ENCODE measurements at places on chromosomes 7 and 10.

DNA sequence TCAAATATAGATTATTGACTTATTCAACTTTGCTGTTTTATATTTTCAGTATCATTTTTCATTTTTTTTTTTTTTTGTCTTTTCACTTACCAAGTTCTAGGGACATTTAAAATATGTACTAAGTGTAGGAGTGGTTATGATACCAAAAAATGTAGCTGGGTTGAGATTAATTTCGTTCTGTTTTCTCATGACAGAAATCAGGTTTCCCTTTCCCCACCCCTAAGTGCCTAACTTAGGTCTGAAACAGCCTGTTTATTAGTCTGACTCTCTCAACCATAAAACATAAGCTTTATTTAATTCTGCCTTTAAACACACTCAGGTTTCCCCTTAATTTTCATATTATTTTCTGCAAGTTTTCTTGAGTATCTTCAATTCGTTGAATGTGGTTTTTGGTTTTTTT lies 22.1 kb downstream of the TMEM106B start:
- ATAC-seq: no peak

GRCh38 chr10:89279421-89279869 lies 22.4 kb upstream of the IFIT2 start:
- no peak for ATAC-seq

- no peak for ATAC-seq
Observed at GRCh38 chr7:8177109-8177933, 84.6 kb downstream of the ICA1 start.

DNA sequence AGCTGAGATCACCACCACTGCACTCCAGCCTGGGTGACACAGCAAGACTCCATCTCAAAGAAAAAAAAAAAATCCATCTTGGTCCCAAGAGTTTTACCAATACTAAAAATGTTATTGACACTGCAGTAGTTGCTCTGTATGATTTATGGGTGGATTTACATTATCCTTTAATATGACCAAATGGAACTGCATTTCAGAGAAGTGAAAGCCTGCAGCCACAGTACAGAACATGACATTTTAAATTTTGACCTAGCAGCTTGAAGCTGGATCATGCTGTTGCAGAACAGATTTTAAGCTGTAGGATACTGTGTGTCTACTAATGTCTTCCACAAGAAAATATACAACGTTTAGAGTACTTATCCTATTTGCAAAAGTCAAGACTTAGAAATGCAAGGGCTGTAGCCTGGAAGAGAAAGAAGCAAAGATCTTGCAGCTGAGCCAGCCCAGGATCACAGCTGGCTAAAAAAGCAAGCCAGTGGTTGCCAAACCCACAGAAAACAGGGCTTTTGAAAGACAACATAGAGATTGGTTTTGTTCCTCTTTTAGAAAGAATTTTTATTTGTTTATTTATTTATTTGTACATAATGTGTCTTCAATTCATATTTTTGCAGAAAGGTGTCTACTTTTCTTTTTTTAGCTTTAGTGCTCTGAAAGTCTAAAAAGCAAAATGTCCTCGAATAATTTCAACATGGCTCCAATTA lies 55.2 kb upstream of the WNT16 start:
- no peak for ATAC-seq

DNA sequence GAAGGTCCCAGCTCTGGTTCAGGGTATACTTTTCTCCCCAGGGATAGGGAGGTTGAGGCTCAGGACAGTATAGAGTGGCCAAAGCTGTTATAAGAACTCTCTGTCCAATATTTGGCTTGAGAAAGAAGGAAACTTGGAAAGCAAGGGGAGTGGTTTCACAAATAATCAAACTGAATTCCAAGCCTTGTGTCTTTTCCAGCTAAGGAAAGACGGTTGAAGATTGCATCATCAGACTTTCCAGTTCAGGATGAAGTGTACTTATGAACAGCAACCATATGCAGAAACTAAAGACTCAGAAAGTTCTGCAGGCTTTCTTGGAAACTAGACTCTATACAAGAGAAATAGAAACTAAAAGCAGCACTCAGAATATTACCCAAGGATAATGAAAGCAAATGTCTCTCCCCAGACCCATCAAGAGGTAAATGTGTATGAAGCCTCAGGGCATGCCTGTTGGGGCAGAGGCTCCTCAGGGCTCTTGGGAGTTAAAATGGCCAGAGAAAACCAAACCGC lies 46.4 kb downstream of the RAMP3 start:
- peak; percentile 80 for ATAC-seq

- no peak for ATAC-seq
Observed at GRCh38 chr10:113230011-113230610, 280.1 kb downstream of the TCF7L2 start.

- no peak for ATAC-seq
Observed at GRCh38 chr7:71886046-71886445, 526.1 kb downstream of the CALN1 start.

DNA sequence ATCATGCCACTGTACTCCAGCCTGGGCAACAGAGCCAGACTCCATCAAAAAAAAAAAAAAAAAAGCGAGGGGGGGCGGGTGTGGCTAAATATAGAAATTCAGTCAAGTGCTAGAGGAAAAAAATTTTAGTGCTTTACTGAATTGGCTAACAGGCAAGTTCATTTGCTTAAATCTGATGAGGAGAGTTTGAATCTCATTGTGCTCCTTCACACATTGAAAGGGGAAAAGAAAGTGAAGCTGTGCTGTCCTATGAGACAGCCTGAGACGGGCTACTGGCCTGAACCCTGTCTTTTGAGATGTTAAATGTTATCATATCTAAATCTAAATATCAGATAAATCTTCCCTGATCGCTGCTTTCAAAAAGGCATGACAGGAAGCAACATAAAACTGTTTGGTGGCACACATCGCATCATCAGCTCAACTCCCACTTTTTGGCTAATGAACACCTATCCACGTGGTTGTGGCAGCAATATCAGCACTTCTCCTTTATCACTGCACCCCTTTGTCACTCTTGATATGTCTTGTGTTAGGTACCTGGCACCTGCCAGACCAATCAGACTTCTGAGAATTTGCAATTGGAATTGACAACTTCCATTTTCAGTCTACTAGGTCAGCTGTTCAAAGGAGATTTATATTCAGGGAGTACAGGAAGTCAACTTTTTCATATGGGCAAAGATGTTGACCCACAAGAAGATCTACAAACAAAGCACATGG lies 14.0 kb upstream of the IFIT1B start:
- ATAC-seq: no peak

DNA sequence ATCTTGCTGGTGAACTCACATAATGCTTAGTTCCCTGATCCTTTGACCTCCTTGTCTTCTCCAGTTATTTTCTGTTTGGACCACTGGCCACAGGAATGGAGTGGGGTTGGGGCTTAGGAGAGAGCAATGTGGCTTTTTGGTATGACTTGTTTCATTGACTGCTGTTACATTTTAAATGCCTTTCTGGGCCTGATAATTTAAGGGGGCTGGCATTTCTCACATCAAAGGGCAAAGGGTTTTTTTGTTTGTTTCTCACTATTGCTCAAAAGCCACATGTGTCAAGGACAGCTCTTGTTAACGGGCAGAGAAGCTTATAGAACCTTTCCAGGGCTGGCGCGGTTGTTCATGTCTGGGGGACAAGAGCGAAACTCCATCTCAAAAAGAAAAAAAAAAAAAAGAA lies 161.2 kb upstream of the TNRC18 start:
- no peak for ATAC-seq

DNA sequence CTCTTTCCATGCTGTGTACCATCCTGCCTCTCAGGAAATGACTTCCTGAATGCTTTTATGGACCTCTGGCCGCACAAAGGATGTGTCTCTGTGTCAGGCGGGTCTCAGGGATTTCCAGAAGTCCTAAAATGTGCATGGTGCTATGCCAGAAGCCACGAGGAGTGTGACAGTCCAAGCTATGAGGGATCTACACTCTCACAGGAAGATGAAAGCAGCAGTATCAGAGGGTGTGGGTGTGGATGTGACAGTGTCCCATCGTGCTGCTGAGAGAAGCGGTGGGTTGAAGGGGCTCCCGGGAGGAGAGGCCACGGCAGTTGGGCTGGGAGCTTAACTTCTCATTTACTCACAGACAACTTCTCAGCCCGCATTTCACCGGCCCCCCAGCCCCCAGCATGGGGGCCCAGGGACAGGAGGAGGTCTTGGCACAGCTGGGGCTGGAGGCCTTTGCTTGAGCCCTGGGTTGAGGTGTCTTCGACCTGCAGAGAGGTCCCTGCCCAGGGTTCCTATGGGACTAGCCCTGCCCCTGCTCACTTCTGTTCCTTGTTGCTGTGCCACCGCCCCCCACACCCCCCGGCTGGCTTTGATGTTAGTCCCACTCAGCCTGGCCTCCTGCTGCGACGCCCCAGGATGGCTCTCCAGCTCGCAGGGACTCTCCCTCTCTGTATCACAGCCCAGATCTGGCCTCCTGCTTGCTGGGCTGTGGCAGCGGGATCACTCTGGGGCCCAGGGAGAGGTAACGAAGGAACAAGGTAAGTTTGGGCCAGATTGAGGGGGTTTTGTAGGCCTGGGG lies 30.8 kb upstream of the EMX2 start:
- ATAC-seq: no peak

- ATAC-seq: no peak
Observed at GRCh38 chr7:8433477-8434289, at the start of gene NXPH1. Gene NXPH1, plus strand, starts transcription at chr7:8433609.

- no peak for ATAC-seq
Observed at GRCh38 chr10:104834580-104834979, 193.5 kb downstream of the SORCS3 start.

GRCh38 chr7:156515911-156516790 lies 124.4 kb upstream of the RNF32 start:
- ATAC-seq: no peak

DNA sequence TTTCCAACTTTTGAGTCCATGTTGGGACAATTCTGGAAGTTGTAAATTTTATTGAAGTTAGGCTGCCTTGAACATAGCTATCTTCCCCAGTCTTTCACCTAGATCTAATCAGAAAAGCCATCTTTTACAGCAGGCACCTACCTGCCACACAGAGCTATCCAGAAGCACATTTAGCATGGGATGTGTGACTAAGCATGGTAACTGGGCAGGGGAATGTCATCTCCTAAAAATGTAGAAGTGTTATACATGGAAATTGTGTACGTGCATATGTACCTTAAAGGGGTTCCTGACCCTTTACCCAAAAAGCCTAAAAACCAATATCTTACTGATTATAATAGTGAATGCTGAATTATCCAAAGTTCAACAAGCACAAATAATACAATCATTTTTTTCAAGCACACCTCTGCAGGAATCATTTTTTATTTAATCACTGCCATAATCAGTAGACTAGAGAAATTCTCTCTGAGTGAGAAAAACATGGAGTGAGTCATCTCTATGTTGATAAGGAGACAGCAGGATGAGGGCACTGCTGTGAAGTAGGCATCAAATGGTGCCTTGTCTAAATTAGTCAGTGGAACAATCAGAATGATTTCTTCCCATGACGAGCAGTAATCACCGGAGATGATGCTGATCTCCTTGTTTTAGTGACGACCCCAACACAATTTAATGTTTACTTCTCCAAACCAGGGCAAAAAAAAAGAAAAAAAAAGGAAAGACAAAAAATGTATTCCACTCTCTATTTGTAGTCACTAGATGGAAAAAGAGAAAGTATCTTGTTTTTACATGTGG lies 75.9 kb downstream of the SORBS1 start:
- ATAC-seq: no peak

DNA sequence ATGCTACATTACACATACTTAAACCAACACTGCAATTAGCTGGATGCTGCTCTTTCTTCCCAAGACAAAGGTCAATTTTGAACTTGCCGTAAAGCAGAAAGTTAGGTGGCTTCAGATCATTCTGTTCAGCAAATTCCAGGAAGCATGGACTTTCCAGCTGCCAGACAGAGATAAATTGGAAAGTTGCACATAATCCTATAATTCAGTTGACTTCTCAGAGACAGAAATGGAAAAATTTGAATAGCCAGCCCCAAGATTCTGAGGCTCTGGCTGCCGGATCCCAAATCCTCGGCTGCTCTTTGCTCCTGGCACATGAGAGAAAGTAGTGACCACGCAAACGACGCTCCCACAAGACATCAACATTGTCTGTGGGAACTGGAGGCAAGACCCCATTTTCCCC lies 105.0 kb upstream of the VIPR2 start:
- no peak for ATAC-seq

DNA sequence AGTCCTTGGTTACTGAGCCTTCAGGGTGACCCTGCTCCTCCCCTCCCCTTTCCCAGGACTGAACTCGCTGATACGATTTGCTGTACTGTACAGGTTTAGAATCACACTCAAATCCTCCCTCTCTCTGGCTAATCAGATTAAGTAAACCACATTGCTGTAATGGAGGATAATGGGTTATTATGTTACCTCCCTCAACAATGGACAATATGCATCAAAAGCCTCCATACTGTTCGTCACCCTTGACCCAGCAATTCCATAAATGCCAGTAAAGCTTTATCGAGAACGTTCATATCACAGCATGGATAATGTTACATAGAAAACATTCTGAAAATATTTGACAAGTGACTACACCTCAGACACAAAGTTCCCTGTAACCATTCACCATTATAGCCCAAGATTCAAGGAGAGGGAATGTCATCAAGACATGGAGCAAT lies 61.7 kb downstream of the FAM107B start:
- no peak for ATAC-seq

GRCh38 chr10:79498291-79498829 lies 14.0 kb upstream of the EIF5AL1 start:
- ATAC-seq: no peak

GRCh38 chr10:6840201-6840691 lies 260.2 kb upstream of the PRKCQ start:
- no peak for ATAC-seq

GRCh38 chr7:101172854-101173751 lies 7.0 kb downstream of the NAT16 start:
- ATAC-seq: no peak

- ATAC-seq: no peak
Observed at GRCh38 chr7:30736291-30736690, 15.6 kb upstream of the INMT start.

GRCh38 chr10:35218339-35218955 lies 91.8 kb downstream of the CREM start:
- ATAC-seq: peak; percentile 71

DNA sequence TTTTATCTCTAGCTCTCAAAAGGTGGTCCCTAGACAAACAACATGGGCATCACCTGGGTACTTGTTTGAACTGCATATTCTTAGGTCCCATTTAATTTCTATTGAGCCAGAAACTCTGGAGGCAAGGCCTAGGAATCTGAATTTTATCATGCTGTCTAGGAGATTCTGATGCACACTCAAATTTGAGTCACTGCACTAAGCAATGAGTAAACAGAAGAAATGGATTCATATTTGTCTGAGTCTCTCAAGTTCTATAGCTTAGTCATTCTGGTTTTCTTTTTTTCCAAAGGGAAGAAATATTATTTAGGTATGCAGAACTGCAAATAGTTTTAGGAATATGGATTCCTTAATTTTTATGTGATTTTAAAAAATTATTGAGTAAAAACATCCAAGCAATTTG lies 185.5 kb downstream of the SEMA3A start:
- no peak for ATAC-seq

GRCh38 chr7:131241386-131241785 lies 86.3 kb upstream of the MKLN1 start:
- no peak for ATAC-seq

Data from gastroesophageal sphincter (tissue), 4 donors.